Pancreas (tissue), 10 donors: ENCODE measurements at places on chromosomes 5 and 9. TPM values are rescaled to one million over a fixed set of nuclear protein-coding genes. Genes with fewer than 3 reads are reported as not detected.

MARCOL gene
- not detected for total RNA-seq

AQP7 gene
- total RNA-seq: 2.0 TPM

LIFR gene
- 22.3 TPM for total RNA-seq

- peak; percentile 18 for DNase-seq
These were observed 174.0 kb upstream of the DAB2 start for GRCh38 chr5:39598661-39599248.

PRSS3 gene
- total RNA-seq: 2,706 TPM
